ENCODE measurements at places on chromosomes 5 and 9. TPM values are rescaled to one million over a fixed set of nuclear protein-coding genes. Genes with fewer than 3 reads are reported as not detected.

The NSUN2 gene
- total RNA-seq: 46.9 TPM

The SH3RF2 gene
- total RNA-seq: 7.7 TPM

The BAAT gene
- 0.23 TPM for total RNA-seq

The TMOD1 gene
- total RNA-seq: not detected

The PHF24 gene
- 0.30 TPM for total RNA-seq

The FAM120AOS gene
- total RNA-seq: 37.5 TPM

The SPAAR gene
- not detected for total RNA-seq

The EIF4E1B gene
- total RNA-seq: not detected

The SOX30 gene
- total RNA-seq: not detected

The SPINK7 gene
- total RNA-seq: not detected

The HSPA4 gene
- 243 TPM for total RNA-seq

The KIAA0825 gene
- 5.0 TPM for total RNA-seq

The ST8SIA4 gene
- 20.9 TPM for total RNA-seq

The SPATA24 gene
- total RNA-seq: 4.2 TPM

Measured in smooth muscle cell of the umbilical artery (primary cell).